Posterior cingulate gyrus (tissue), 11 donors: ENCODE measurements at places on chromosomes 6 and 20.

DNA sequence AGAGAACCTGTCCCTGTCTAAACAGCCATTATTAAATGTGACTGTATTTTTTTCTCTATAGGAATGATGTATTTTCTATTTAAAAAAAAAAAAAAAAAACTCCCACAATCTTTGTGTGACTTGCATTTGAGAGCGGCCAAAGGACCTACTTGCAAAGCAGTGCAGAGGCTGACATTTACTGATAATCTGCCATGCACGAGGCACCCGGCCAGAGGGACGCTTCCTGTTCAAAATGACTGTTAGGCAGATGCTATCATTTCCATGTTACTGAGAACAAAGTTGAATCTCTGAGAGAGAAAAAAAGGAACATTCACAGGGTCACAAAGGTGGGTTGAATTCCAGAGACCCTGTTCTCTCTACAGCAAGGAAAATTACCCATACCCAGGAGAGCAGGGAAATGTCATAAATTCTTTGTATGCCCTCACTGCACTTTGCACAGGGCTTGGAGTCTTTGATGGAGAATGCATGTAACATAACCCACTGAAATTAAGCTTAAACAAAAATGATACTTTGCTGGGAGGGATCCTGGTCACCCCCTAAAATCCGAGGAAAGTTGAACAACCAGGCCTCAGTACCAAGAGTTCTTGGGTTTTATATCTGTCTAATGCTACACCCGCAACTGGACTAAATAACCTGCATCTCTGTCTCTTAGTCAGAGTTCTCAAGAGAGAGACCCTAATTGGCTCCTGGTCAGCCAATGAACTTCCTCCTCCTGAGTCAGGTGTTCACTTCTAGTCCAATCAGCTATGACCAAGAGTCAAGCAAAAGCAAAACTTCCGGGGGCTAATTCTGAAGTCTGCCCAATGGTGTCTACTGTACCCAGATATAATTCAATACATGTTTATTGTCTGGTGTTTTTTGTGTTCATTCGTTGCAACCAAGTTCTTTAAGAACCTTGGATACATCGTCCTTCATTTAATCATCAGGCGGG, 61.2 kb downstream of the GCLC start:
- DNase-seq, result no peak

DNA sequence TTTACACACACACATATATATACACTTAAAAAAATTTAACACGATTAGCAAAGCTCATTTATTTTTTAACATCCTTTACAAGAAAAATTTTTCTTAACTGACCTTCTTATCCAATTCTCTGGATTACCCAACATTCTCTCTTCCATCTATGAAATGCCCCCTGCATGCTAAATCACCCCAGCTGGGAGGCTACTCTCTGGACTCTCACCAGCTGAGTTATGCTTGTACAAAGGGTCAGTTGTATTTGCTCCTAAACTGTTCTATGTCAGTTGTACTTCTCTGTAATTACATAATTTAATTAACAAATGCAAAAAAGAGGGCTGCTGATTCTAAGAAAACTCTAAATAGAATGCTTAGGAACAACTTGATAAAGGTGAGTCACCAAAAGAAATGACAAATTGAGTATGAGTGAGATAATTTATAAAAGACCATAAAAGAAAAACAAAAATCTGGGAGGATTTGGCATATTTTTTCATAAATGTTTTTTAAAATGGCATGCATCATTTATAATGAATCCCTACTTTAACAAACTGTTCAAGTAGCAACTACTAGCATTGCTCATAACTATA, 120.5 kb downstream of the KIF13A start:
- DNase-seq, result no peak

- DNase-seq, result peak; percentile 80
These were observed 28.0 kb downstream of the HEBP2 start for GRCh38 chr6:138432063-138432356.

DNA sequence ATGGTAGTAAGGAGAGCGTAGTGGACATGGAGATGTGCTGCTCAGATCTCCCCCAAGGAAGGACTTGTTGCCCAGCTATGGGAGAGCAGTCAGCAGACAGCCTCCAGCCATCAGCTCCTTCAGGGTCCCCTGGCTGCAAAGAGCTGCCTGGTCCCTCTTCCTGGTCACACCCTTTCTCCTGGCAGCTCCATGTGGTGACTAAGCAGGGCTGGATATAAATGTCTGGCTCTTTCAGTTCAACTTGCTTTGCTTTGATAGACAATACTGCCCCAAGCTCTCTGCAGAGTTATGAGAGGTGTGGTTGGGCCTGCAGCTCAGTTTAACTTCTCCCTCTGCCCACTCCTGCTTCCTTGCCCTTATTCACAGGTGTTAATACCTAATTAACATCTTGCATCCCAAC, 64.1 kb upstream of the DDR1 start:
- DNase-seq, result no peak

GRCh38 chr6:20922743-20923142, 388.5 kb downstream of the CDKAL1 start:
- no peak for DNase-seq

DNA sequence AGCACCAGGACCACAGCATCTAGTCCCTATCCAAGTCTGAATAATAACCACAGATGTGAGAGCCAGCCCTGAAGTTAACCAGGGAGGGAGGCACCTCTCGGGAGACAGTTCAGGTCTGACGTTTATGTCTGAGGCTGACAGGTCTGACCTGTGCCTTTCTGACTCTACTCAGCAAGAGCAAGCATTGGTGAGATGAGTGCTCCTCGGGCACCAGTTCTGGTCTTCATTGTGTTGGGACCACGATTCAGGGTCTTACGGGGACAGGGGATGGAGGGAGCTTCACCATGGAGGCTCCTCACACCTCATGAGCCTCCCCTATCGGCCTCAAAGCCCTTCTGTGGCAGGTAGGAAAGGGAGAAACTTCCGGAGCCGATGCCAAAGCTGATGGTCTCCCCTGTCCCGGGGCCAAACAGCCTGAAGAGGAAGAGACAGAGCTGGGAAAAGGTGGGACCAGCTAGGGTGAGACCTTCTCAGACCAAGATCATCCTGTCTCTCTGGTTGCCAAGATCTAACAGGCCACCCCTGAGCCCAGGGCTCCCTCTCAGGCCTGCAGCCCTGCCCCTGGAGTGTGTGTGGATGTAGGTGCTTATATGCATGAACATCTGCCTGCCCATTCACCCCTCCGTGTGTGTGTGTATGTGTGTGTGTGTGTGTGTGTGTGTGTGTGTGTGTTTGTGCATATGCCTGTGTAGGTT, 170.5 kb downstream of the VEGFA start:
- DNase-seq, result no peak

- DNase-seq, result no peak
These were observed 6.1 kb upstream of the EZR start for GRCh38 chr6:158825038-158825950.

- no peak for DNase-seq
These were observed 50.9 kb upstream of the FAM184A start for GRCh38 chr6:119129148-119129967.

GRCh38 chr20:57656821-57657534, 36.8 kb upstream of the ZBP1 start:
- DNase-seq, result peak; percentile 5

- DNase-seq, result no peak
These were observed 154.0 kb downstream of the LAMP5 start for GRCh38 chr20:9668381-9668780.
